ENCODE measurements at places on chromosomes 3 and 15. TPM values are rescaled to one million over a fixed set of nuclear protein-coding genes. Genes with fewer than 3 reads are reported as not detected.

The ZCWPW2 gene
- total RNA-seq, result 1.7 TPM

DNA sequence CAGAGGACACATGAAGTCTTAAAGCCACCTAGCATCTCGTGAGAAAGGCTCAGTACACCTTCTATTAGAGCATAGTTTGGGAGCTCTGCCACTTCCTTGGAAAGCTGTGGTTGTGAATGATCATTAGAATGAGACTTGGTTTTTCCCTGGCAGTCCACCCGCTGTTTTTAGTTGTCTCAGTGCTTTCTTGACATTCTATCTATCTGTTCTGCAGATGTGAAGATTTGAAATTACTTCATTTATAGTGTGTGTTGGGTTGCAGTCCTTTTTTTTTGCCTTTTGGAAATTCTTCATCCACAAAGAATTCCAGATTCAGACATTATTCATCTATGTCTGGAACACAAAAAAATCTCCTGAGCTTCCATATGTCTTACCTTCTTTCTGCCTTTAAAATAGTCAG is 23.7 kb downstream of the PPP2R3A start:
- peak; percentile 57 for DNase-seq

DNA sequence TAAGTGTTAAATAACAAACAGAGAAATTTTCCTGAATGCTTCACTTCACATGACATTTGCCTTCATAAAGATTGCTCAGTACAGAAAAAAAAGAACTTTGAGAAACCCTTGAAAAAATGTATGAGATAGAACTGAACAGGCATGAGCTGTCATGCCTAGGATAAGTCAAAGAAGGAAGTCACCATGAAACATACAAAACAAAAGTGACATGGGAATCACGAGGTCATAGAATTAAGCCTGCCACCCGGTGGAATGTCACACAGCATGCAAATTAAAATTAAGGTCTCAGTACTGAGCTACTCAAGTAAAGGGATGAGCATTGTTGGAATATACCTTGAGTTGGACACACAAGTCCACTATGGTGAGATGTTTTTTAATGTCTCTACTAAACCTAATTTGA is 652.5 kb upstream of the NECTIN3 start:
- no peak for DNase-seq

DNA sequence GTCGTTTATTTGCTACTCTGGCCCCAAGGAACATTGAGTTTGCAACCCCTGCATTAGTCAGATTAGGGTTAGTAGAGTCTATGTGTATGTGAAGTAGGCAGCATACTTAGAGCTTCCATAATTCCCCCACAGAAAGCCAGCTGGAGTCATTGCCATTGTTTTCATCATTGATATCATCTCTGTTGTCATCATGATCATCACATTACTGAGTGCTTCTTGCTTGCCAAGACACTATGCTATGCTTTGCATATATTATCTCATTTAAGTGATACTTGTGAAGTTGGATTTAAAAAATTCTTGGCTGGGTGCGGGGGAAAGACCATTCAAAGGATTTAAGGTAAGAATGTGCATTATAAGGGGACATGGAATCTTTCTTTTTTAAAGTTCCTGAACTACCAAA is 209.0 kb downstream of the CACNA2D3 start:
- DNase-seq, result no peak

GRCh38 chr3:45758871-45759270 is 37.5 kb downstream of the SLC6A20 start:
- no peak for DNase-seq

All from fibroblast of the aortic adventitia (primary cell).